Dermis lymphatic vessel endothelial cell (primary cell): ENCODE measurements at places on chromosomes 5 and 9. TPM values are rescaled to one million over a fixed set of nuclear protein-coding genes. Genes with fewer than 3 reads are reported as not detected.

The NME5 gene
- 1.2 and 2.3 TPM in 2 replicates for total RNA-seq

The ZNF618 gene
- 6.7 and 7.8 TPM in 2 replicates for total RNA-seq

The CACFD1 gene
- total RNA-seq, result 10.7 and 11.0 TPM in 2 replicates

The ZNF354C gene
- total RNA-seq, result 6.2 and 7.7 TPM in 2 replicates

The EDIL3 gene
- 0.09 and 0.22 TPM in 2 replicates for total RNA-seq

The VCAN gene
- total RNA-seq, result 0.69 and 2.2 TPM in 2 replicates

The F2R gene
- 75.3 and 82.8 TPM in 2 replicates for total RNA-seq

The TERT gene
- not detected in 2 replicates for total RNA-seq

The IRX2 gene
- total RNA-seq, result 0.17 and 0.98 TPM in 2 replicates

The TSC1 gene
- 19.7 and 22.4 TPM in 2 replicates for total RNA-seq
